ENCODE measurements at places on chromosomes 7 and 10.

DNA sequence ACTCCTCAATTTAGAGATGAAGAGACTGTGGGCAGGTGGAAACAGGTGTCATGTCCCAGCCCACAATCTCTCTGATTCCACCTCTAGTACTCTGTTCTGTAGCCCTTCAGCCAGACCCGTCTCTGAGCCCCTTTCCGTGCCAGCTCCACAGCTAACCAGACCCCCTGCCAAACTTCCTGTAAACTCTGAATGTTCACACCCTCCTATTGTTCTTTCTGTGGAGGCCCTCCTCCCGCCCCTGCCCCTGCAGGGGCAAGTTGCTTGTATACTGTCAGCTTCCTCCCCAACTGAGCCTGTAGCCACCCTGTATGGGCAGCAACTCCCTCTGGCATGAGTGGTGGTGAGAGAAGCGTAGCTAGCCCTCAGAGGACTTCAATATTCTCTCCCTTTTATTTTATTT, 520.7 kb downstream of the SORCS3 start:
- H3K4me3 ChIP-seq, result no peak overlapping the region
- H3K4me1 ChIP-seq, result no peaks in the 10 kb centered on the region
- no peaks in the 10 kb centered on the region for H3K36me3 ChIP-seq
- DNase-seq, result no peak
- H3K27ac ChIP-seq, result no peak overlapping the region

DNA sequence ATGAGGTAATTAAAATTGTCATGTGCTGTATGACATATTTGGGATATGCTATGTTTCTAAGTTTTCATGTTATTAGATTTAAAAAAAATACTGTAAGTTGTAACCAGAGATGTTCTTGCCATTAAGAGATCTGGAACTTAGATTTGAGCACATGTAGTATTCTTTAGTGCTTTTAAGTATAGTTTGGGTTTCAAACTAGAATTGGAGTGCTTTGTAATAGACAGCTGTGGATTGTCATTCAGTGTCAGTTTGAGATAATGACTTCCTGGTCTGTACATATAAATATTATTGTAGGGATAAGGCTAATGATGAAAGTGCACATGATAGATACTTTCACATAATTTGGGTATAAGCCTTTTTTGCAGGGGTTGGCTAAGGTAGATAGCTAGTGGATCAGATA, 936.2 kb downstream of the CNTNAP2 start:
- H3K27ac ChIP-seq, result no peak overlapping the region
- H3K4me1 ChIP-seq, result no peaks in the 10 kb centered on the region
- no peak overlapping the region for H3K4me3 ChIP-seq
- DNase-seq, result no peak
- H3K27me3 ChIP-seq, result no peaks in the 10 kb centered on the region
- no peaks in the 10 kb centered on the region for H3K36me3 ChIP-seq

DNA sequence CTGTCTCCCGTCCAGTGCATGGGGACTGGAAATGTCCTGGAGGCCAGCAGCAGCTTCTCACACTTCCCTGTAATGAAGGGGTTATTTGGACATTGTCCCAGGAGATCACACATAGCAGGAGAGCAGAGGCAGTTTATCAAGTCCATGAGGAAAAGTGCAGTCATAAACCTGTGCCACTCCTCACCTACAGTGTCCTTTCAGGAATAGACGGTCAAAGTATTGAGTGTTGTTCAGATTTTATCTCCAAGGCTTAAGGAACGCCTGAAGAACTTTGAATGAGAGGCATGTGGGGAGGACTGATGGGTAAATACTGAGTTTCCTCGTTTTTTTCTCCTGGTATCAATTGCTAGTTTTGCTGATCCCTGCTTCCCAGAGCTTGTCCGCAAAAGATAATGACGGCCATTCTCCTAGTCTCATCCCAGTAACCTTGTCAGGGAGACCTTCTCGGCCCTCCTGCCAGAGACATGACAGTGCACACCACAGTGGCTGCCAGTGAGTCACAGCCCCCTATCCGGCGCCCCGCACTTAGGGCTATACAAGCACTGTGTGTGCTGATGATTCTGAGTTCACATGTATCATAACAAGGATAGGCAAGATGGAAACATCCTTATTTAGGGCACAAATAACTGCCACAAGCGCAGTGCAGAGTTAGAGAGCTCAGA, 495.5 kb upstream of the MGMT start:
- H3K4me1 ChIP-seq, result no peaks in the 10 kb centered on the region
- H3K27ac ChIP-seq, result no peak overlapping the region
- H3K36me3 ChIP-seq, result no peaks in the 10 kb centered on the region

- no peaks in the 10 kb centered on the region for H3K27me3 ChIP-seq
- H3K4me3 ChIP-seq, result no peak overlapping the region
- DNase-seq, result no peak
- no peak overlapping the region for H3K27ac ChIP-seq
Measured at GRCh38 chr10:28089467-28089866, 90.6 kb upstream of the ODAD2 start.

DNA sequence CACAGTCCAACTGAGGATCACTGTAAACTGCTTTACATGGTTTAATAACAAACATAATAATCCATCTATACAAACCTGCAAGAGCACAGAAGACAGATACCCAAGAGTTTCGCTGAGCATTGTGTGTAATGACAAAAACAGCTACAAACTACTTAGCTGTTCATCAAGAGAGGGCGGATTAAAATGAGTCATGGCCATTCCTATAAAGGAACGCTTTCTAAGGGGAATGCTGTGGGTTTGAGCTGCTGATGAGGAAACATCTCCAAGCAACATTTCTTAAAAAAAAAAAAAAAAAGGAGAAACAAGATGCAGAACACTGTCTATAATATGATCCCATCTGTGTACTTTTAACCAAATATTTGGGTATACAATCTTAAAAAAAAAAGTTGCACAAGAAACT, 33.8 kb downstream of the VOPP1 start:
- H3K4me1 ChIP-seq, result peaks cover 56% of the 10 kb centered on the region
- DNase-seq, result no peak
- no peak overlapping the region for H3K27ac ChIP-seq
- no peak overlapping the region for H3K4me3 ChIP-seq

GRCh38 chr7:27101171-27101956, 1.1 kb downstream of the HOXA2 start:
- DNase-seq, result no peak
- H3K27ac ChIP-seq, result no peak overlapping the region
- peaks cover 16% of the 10 kb centered on the region for H3K4me1 ChIP-seq
- H3K36me3 ChIP-seq, result peaks cover 6% of the 10 kb centered on the region

- no peak for DNase-seq
- peak overlapping the region; percentile 69 for H3K4me3 ChIP-seq
- peaks cover 6% of the 10 kb centered on the region for H3K36me3 ChIP-seq
- peak overlapping the region; percentile 91 for H3K27ac ChIP-seq
- no peaks in the 10 kb centered on the region for H3K27me3 ChIP-seq
- H3K4me1 ChIP-seq, result peaks cover 53% of the 10 kb centered on the region
Measured at GRCh38 chr10:119211176-119211575, 3.8 kb downstream of the GRK5 start.

DNA sequence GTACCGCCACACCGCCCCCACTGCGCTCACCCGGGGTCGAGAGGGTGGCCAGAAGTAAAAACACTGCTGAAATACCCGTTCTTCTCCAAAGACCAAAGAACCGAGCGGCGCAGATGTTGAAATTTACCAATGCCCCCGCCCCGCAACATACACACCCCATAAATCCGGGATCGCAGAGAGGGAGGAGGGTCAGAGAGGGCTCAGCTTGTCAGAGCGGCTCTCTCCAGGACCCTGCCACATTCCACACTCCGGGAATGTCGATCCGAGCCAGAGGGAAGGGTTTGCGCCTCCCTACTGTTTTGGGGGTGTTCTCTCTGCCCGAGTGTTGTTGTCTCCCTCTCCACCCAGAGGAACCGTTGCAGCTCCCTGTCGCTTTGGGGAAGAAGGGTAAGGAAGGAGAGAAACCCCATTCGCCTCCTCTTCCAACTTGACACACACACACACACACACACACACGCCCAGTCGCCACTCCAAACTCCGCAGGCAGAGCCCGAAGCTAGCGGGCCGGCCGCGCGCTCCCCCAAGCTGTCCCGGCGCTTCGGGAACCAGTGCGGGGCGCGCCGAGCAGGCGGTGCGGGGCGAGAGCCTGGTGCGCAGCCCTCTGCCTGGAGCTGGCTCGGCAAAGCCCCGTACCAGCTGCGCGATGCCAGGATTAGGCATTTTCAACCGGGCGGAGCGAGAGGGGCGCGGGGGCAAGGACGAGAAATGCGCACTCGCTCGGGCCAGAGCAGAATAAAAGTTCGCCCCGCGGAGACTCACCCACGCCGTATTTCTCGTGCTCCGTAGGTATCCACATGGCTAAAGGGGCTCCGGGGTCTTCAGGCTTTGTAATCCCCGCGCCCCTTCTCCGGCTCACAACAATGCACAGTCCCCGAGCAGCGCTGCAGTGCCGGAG, 609 bp downstream of the DOCK4 start:
- peak overlapping the region; percentile 87 for H3K4me3 ChIP-seq
- no peak overlapping the region for H3K27ac ChIP-seq
- peaks cover 44% of the 10 kb centered on the region for H3K27me3 ChIP-seq

Data from activated CD8-positive, alpha-beta memory T cell treated with anti-CD3 and anti-CD28 coated beads, Interleukin-2, amount 10 ng/mL, durations not matched to agents 7 days and 5 days (primary cell).